Myocyte (in vitro differentiated cells): ENCODE measurements at places on chromosomes 3 and 15.

GRCh38 chr15:46576646-46577395, 942.0 kb downstream of the SQOR start:
- no peak for DNase-seq

GRCh38 chr15:25176991-25177954, 222.5 kb downstream of the SNRPN start:
- DNase-seq, result no peak

GRCh38 chr3:49248840-49249227, 28.2 kb downstream of the C3orf62 start:
- DNase-seq, result peak; percentile 26

DNA sequence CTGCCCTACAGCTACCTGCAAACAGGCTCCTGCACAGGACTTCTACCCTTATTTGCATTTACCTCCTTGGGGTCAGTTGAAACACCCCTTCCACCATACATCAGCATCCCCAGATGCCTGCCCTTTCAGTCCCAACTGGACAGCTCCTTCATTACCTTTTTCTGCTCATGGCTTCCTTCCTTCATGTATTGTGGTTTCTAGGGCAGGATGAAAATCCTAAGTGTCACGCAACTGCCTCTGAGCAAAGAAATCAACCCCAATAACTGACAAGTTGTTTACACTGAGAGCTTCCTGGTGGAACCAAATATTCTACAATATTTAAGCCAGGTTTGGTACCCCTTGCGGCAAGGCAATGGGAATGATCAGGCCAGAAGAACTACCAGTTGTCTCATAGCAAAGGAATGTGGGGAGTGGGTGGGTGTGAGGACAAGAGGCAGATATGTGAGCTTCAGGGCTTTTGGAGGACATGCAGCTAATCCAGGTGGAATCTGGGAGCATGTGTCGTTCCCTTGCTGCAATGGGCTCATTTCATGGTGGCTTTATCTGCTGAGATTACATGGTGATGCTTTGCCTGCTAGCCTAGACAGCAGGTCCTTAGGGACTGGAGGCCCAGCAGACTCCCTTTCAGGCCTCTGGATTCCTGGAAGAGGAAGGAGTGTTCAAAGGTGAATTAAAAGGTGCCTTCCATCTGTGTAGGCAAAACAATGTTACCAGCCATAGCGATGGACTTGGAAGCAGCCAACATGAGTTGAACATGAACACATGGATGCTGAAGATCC, 34.9 kb downstream of the PPCDC start:
- DNase-seq, result no peak

DNA sequence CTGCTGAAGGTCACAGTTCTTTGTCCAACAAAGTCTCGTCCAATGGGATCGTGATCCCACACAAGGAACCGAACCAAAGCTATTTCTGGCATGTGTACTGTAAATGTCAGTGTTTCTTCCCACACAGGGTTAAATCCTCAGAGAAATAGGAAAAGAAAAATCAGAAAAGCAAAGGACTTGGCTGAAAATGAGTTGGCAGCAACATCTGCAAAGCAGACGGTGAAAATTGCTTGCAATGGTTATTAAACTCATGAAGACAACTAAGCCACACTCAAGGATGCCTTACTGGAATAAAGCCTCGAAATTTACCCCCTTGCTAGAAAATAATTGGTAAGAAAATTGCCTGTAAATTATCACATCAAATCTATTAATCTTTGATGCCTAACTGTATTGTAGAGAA, 195.2 kb upstream of the STRIT1 start:
- no peak for DNase-seq

DNA sequence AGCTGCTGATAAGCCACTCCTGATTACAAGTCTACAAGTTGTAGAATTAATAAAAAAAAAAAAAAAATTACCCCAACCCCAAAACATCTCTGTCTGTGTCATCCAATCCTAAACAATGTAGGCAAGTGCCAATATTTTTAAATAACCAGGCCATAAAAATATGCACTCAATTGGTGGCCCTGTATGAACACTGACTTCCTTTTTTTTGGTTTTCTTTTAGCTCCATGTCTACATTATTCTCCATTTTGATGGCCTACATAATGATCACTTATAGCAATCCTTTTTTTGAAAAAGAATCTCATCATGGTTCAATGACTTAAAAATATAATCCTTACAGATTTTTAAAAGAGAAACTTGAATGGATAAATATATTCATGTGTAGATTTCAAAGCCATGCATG, 72.1 kb downstream of the FOXP1 start:
- DNase-seq, result no peak

GRCh38 chr3:171429635-171430034, 30.6 kb downstream of the TNIK start:
- DNase-seq, result no peak

- DNase-seq, result no peak
These were observed 171.8 kb downstream of the POTEB3 start for GRCh38 chr15:21268436-21268940.

DNA sequence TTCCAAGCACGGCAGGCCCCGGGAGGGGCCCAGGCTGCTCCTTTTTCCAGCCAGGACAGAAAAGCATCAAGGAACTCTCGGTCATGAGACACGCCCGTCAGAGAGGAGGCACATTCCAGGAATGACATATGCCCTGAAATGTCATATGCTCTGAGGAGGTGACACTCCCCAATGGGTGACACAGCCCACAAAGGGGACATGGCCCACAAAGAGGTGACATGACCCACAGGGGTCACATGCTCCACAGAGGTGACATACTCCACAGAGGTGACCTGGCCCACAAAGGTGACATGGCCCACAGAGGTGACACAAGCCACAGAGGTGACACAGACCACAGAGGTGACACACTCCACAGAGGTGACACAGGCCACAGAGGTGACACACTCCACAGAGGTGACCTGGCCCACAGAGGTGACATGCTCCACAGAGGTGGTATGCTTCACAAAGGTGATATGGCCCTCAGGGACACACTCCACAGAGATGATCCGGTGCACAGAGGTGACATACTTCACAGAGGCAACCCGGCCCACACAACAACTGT, 79.2 kb downstream of the ABHD5 start:
- no peak for DNase-seq

DNA sequence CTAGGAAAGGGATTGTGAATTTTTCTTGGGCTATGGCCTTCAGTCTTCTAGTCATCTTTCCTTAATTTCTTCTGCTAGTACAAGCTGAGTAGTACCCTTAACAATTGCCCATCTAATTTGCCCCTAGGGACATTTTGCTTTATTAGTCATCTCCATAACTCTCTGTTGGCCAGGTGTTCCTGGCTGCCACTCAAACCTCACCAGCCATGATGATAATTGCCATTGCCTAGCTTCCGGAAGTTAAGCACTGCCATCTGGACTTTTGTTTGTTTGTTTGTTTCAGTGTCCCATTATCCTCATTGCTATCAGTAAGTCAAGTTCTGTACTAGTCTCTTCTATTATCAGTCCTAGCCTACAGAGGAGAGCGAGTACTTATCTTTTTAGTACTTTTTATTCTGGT, 36.6 kb upstream of the UBL7 start:
- peak; percentile 74 for DNase-seq

DNA sequence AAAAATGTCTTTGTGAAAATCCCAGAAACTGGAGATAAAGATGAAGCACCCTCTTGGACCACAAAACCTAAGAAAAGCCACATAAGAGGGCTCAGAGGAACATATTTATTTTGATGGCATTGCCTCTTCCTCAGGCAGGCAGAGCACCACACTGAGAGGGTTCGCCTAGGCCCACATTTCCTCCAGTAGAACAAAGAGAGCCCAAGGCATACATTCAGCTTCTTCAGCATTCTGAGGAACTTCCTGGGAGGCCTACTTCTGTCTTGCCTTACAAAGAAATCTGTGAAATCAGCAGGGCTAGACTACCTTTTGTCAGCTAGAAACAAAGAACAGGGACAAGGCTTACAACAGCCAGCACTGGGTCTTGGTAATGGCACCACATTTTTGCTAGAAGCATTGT, 1325.3 kb downstream of the SI start:
- no peak for DNase-seq

DNA sequence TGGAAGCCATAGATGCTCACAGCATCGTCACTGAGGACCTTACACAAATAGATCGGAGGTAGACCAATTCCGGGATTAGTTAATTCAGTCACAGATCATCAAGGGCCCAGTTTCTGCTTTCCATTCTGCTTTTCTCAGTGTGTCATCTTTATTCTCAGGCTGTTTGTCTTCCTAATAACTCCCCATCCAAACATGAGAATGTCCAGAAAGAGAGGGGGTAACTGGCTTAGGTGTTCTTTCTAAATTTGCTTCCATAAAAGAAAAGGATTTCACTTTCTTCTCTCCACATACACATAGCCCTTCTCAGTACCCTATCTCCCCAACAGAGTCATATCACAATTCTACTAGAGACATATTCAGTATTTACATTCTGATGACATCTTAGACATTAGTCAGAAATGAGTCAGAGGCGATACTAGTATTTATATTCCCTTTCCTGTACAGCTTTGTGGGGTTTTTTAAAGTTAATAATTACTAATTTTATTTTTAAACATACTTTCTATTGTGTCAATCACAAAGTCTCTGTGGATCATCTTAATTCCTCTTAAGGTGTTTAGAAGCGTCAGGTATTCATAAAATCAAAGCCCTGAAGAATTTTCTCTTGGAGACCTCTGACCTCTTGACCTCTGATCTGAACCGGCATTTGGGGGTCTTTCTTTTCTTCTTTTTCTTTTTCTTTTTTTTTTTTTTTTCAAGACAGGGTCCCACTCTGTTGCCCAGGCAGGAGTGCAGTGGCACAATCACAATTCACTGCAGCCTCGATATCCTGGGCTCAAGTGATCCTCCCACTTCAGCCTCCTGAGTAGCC, 24.3 kb upstream of the IL12A start:
- no peak for DNase-seq

DNA sequence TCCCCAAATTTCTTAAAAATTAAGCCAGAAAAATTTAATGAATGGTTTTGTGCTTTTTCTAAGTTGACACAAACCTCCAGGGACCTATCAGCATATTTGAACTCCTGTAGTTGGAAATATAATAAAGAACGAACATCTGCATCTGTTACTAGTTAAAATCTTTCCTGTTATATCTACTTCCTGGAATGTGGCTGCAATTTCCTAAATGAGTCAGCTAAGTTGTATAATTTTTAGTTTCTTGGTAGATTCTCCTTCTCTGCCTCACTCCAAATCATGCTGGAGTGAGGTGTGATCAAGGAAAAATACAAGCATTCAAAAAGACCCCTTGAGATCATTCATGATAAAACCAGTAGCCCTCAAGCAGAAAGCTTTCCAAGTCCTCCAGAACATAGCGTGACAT, 106.2 kb upstream of the MCTP2 start:
- no peak for DNase-seq

DNA sequence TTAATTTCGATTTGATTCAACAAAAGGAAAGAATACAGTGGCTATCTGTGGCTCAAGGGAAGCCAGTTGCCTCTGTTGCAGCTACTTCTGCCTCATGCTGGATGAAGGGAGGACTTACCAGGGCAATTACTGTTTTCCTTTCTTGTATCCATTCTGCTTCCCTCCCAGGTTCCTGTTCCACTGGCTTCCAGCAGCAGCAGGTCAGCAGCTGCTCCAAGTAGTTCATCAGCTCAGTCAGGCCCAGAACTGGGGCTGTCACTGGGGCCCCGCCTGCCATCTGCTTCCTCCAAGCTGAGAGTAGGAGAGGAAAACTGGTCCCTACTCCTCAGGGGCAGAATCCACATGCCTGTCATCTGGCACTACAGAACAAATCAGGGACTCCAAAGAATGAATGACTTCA, 48.6 kb upstream of the ULK4 start:
- peak; percentile 71 for DNase-seq

- DNase-seq, result no peak
These were observed 29.5 kb downstream of the MB21D2 start for GRCh38 chr3:192888190-192888589.

DNA sequence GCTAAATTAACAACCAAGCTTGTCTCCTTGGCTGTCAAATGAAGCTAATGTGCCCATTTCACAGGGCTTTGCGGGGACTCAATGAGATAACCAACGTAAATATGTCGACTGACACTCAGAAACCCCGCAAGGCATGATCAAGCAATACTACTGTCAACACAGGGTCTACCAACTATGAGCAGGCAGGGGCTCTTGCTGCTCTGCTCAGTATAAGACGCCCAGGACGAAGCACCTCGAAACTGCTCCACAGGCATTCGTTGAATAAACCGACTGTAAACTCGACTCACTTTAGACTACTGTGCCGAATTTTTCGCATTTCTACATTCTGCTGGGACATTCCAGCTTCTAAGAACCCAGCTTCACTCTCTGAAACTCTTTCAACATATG, 55.0 kb downstream of the FEZF2 start:
- DNase-seq, result no peak

DNA sequence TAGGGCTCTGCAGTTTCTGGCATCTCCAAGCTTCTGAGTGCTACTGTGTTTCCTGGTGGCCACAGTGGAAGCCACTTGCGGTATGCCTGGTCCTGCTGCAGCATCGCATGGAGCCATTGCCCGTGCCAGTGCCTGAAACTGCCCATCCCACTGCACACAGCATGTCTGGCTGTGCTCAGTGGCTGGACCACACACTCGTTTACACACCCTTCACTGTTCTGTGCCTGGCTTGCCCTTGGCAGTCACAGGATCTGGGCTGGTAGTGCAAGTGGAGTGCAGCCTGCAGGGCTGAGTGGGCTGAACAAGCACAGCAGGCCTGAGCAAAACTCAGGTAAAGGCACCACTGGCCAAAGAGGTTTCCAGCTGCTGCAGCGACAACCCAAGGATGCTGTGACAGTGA, 600.0 kb downstream of the SI start:
- DNase-seq, result no peak

- DNase-seq, result no peak
These were observed 14.1 kb downstream of the ACOX2 start for GRCh38 chr3:58522759-58523425.

DNA sequence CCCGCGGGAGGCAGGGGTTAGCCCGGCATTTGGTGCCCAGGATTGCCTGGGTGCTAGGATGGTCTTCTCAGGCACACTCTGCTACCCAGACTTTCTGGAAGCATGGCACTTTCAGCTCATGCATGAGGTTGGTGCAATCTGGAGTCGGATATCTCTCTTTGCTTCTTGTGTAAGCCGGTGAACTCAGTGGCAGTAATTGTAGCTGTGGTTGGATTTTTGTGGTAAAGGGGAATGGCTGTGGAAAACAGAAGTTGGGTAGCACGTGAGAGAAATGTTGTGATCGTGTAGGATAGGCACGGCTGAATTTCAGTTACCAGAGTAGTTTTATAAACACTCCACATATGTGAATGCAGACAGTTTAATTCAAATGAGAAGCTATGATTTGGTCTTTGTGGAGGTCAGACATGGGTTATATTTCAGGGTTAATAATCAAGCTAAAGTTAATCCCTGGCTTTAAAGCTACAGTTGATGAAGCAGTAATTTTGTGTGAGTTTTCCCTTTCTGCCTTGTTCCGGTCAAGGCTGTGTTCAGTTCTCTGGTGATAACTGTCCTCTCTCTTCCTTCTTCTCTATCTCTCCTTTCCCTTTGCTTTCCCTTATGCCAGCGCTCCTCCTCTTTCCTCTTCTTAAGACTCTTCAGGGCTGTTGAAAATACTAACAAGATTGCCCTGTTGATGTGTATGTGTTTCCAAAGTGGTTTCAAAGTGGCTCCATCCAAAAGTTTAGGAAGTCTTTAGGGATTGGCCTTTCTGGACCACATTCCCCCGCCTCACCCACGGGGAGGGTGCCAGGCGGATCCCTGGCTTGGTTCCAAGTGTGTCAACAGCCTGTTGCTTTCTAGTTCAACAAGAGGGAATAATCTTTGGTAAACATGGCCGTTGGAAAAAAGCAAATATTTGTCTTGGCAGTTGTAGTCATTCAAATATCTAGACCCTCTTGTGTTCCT, 404.6 kb upstream of the C2CD4B start:
- peak; percentile 85 for DNase-seq
